Body of pancreas (tissue), 4 donors: ENCODE measurements at places on chromosomes 3 and 15.

GRCh38 chr15:59609730-59610712 is 1.6 kb upstream of the GCNT3 start:
- no peak for DNase-seq

GRCh38 chr3:60120245-60120644 is 1070.4 kb upstream of the CFAP20DC start:
- no peak for DNase-seq

DNA sequence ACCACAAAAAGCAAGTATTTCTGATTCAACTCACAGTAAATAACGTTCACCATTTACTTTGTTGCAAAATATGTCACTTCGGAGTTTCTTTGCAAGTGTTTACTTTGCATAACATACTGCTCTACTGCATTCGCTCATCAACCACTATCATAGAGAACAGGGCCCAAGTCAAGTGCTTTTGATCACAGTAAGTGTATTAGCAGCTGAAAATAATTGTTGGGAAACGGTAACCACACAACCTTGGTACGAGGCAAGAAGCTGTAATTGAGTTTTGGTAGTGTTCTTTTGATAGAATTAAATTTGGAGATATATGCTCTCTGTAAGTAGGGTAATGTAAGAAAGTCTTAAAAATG is 80.1 kb downstream of the SATB1 start:
- no peak for DNase-seq

DNA sequence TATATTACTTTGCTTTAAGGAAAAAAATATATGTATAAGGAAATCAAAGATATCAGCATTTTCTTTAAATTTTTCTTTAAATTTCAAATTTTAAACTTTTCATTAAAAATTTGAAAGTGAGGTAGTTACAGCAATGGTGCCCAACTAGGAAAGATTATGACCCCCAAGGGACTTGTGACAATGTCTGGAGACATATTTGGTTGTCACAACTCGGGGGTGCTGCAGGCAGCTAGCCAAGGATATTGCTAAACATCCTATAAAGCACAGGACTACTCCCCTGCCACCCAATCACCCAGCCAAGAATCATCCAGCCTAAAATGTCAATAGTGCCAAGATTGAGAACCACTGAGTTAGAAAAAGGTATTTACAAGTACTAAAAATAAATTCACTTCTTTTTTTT is 57.3 kb downstream of the SLC4A7 start:
- no peak for DNase-seq

GRCh38 chr3:139300416-139300815 is 43.4 kb upstream of the MRPS22 start:
- DNase-seq = no peak

DNA sequence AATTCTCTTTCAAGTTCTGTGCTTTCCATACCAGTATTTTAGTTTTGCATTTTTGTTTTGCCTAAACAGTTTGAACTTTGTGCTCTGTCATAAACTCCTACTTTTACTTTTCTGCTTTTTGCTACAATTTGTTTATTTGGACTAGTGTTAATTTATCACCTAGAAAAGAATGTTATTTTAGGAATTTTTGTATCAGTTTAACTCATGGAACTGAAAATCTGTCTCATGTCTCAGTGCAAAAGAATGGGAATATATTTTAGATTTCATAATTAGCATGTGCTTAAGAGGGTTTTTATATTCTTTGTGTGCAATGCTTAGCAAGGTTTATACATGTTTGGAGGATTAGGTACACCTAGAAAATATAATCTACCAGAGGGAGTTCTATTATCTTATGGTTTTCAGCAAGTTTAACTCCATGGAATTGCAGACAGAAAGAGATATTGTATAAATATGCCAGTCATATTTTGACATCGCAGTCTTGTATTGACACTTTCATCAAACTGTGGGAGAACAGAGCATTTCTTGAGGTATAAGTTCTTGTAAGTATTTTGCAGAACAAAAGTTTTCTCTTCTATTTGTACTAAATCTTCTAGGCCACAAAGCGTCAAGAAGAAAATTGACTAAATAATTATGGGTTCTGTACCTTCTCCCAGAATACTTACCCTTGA is 409.9 kb downstream of the RBMS3 start:
- no peak for DNase-seq

DNA sequence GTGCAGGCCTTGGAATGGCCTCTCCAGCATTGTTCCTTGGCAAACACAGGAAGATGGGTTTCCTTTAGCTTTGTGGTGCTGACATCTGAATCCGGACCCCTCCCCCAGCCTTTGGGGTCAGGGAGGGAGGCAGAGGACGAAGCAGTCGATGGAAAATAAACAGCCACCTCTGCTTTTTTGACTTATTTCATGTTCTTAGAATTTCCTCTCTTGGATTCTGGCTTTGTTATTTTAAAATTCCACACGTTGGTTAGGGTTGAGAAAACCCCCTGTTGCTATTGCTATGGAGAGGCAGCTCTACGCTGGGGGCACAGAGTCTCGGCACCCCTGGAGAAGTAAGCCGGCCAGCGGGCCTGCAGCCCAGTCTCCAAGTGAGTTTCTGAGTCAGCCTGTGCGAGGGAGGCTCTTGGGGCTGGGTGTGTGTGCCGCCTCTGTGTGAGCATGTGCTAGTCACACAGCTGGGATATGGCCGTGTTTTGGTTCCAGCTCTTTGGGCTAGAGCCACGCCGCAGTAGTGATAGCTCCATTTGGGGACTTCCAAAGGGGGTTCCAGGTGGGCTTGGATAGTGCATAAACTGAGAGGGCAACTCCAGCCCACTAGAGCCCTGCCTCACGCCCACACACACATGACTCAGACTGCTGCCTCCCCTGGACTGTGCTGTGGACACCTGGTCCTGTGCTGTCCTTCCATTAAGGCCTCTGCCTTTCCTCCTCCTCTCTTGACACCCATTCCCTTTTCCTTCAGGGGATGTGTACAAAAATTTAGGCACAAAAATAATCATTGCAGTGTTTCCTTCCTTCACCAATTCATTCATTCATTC is 58.8 kb downstream of the AMOTL2 start:
- DNase-seq = no peak

GRCh38 chr3:172918165-172918564 is 167.6 kb downstream of the ECT2 start:
- DNase-seq = peak; percentile 24

DNA sequence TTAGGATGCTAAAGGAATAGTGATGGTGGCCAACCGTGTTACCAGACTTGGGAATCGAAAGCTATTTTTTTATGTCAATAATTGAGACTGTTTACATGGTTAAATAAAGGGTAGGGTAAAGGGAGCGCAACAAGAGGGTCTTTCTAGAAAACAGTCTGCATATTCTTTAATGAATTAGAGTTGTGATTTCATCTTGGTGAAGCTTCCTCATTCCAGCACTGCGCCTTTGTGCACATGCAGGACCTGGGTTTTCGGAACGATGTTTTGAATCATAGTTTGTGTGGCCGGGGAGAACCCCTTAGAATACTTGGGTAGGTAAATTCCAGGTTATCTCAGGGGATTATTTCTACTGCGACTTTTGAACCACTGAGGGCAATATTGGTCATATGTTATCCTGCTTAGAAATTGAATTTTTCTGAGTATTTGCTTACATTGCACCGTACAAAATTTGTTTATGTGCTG is 1.3 kb downstream of the PIK3CA start:
- peak; percentile 33 for DNase-seq

DNA sequence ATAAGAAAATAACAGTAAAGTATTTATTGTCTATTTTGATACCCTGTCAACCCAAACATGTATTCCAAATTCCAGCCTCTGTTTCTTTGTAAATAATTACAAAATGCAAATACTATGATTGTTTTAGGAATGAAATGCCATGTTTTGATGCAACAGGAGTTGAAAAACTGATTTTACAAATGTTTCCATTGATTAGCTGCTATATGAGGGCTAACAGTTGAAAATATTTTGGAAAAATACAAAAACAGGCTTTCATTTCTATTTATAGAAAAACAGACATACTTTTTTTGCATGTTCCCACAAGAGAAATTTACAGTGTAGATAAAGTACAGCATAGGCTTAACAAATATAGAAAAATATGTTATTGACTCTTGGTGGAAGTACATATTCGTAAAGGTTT is 20.0 kb downstream of the MBNL1 start:
- DNase-seq = no peak

GRCh38 chr3:4582624-4583023 is 89.5 kb downstream of the ITPR1 start:
- no peak for DNase-seq

DNA sequence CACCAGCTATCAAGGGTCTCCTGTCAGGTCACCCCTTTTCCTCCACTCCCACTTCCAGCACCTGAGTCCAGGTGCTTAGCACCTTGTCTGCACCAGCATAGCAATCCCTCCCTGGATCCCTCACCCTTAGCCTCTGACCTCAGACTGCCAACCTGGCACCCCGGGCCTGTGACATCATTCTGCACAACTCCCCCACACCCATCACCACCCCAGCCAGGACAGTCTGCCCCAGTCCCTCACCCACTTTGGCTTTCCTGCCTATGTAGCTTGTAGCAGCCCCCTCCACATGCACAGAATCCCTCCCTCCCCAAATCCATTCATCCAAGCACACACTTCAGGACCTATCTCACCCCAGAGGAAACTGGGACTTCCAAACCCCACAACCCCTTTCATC is 819 bp upstream of the PLXNB1 start:
- no peak for DNase-seq

- no peak for DNase-seq
These were observed 48.6 kb downstream of the CMSS1 start for GRCh38 chr3:99866261-99866761.

GRCh38 chr3:134361162-134361835 is 12.9 kb downstream of the AMOTL2 start:
- no peak for DNase-seq

DNA sequence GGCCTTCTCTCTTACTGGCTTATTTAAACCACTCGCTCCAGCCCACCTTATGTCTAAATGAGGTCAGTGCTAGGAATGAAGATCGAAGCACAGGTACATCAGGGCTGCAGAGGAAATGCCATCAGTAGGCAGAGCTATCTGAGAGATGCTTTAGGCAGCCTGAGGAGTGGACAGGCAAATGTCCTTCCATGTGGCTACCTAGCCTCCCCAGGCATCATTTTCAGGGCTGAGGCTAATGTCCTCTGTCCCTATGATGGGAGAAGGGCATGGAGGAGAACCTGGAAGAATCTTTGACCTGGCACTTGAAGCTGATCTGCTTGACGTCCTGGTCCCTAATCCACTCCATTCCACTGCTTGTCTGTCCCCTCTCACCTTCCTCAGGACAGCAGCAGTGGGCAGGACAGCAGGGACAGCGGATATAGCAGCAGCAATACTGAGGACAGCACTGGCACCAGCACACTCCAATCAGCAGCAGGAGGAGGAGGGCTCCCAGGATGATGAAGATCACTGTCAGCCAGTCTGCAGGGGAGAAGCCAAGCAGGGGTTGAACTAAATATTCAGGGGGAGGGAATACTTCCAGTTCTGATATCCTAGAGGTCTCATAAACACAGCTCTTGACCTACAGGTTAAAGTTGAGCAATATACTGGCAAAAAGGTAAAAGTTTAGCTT is 21.0 kb downstream of the ILDR1 start:
- DNase-seq = no peak

DNA sequence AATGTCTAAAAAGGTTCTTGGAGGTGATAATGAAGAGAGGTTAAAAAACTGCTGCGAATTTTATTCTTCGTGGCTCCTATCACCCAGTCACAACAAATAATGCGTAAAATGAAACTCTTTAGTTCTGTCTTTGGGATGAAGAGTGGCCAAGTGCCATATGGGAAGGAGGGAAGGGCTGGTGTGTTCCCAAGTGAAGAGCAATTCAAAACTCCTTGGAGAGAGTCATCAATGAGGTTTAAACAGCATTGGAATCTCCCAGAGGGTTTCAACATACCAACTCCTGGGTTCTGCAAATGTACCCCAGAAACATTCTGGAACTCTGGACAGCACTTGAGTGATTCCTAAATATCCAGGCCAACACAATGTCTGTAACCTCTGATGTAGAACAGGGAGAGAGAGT is 45.3 kb downstream of the SLCO3A1 start:
- no peak for DNase-seq

DNA sequence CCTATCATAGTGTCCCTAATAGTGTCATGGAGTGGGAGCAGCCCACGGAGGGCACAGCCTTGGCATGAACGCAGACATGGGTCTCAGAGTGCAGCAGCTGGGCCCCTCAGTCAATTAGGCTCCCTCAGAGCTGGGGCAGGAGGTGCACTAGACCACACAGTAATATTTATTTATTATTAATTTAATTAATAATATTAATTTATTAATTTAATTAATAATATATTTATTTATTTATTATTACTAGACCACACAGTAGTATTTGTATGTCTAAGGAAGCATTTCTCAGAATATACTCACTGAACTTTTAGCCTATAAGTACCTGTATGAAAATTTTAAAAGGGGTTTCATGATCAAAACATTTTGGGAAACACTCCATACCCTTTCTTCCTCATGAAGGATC is 5.3 kb downstream of the CCR5AS start:
- no peak for DNase-seq

GRCh38 chr3:39590806-39591205 is 123.3 kb downstream of the MOBP start:
- DNase-seq = no peak

DNA sequence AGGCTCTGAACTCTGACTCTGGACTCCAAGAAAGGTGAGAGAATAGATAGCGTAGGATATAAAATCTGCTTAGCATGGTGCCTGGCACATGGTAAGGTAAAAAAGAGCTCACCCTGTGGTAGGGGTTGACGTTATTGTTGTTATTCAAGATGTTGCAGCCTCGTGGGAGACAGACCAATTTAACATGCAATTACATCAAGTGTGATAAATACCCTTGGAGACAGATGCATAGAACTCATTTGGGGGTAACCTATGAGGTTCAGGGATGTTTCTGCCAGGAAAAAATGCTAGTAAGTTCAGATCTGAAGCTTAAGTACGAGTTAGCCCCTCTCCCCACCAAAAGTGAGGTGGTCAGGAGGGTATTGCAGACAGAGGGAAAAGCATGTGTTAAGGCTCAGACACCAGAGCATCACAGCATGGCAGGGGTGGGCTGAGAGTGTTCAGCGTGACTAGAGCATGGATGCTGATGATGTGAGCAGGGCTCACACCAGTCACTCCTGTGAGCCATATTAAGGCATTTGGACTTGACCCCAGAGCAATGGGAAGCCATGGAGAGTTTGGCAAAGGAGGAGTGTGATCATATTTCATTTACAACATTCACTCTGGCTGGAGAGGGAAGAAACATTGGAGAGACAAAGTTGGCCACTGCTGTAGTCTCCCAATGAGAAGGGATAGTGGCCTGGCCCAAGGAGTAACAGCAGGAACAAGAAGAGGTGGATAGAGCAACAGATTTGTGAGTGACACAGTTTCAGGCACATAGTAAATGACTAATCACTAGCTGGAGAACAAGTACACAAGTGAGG is 181.0 kb downstream of the UACA start:
- DNase-seq = no peak

GRCh38 chr3:114083112-114083511 is 26.6 kb downstream of the QTRT2 start:
- DNase-seq = no peak
